ENCODE measurements at places on chromosomes 13 and 19.

DNA sequence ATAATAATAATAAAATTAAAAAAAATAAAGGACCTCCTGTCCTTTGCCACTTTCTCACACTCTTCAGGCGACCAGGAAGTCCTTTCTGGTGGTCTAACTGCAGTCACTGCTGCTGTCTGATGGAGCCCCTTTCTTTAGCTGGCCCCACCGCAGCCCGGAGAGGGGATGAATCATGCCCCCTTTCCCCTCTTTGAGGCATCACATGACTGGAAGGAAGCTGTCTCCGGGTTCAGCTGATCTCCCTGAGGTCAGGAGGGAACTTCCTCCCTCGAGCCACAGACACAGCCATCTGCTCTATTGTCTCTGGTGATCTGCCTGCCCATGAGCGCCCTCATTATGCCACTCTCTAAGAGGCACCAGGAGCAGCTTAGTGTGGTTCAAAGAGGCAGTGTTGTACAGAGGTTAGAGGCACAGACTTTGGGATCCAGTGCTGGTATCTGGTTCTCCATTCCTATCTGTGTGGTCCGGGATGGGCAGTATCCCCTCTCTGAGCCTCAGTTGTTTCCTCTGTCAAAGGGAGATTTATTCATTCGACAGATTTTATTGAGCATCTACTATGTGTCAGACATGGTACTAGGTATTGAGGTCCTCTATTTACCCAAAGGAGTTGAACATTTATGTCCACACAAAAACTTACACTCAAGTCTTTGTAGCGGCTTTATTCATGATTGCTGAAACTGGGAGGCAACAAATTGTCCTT lies 30.0 kb downstream of the VAV1 start:
- ATAC-seq = peak; percentile 55

GRCh38 chr19:14006085-14006765 lies at the start of gene RFX1:
TSS of gene RFX1 (minus strand) at chr19:14006320. CDS start at chr19:13993843, 12,477 bp downstream.
- ATAC-seq = peak; percentile 92

DNA sequence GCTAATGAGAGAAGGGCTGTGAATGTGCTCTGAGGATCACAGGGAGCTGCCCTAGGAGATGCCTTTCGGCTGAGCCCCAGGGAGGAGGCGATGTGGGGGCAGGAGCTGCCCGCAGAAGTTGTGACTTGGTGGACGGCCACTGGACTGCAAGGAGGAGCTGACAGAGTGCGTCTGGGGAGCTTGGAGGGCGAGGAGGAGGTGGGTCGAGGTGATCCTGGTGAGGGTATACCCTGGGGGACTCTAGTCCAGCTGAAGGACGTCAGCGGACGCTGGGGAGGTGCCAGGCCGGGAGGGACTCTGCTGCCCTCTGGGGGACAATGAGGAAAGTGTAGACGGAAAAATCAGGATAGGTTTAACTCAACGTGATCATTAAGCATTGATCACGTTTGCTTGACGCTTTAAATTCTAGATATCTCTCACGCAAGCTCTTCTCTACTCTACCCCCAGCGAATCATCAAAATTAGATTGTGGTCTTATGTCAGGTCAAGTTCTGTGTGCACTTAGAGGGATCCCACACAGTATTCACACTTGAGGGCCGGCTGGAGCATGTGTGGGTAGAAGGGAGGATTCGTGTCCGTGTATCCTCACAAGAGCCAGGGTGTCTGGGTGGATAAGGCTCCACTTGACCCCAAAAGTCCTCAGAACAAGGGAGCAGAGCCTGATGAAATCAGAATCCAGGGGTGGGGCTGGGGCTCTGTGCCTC lies 3.3 kb upstream of the CEACAM7 start:
- ATAC-seq = no peak

GRCh38 chr19:23402388-23402787 lies 7.1 kb upstream of the ZNF91 start:
- ATAC-seq = no peak

DNA sequence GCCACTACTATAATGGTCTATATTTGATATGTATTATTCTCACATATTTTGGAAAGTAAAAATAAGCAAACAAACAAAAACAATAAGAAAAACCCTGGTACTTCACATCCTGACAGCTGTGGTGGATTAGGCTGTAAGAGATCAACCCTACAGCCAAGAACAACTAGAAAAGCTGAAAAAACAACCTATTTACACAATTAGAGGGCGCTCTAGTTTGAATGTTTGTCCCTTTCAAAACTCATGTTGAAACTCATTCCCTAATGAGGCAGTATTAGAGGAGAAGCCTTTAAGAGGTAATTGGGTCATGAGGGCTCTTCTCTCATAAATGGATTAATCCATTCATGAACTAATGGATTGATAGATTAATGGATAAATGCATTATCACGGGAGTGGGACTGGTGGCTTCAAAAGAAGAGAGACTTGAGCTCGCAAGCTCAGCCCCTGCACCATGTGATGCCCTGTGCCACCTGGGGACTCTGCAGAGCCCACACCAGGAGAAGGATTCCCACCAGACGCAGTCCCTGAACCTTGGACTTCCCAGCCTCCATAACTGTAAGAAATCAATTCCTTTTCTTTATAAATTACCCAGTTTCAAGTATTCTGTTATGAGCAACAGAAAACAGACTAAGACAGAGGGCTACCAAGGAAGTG lies 733.9 kb upstream of the ARGLU1 start:
- no peak for ATAC-seq

DNA sequence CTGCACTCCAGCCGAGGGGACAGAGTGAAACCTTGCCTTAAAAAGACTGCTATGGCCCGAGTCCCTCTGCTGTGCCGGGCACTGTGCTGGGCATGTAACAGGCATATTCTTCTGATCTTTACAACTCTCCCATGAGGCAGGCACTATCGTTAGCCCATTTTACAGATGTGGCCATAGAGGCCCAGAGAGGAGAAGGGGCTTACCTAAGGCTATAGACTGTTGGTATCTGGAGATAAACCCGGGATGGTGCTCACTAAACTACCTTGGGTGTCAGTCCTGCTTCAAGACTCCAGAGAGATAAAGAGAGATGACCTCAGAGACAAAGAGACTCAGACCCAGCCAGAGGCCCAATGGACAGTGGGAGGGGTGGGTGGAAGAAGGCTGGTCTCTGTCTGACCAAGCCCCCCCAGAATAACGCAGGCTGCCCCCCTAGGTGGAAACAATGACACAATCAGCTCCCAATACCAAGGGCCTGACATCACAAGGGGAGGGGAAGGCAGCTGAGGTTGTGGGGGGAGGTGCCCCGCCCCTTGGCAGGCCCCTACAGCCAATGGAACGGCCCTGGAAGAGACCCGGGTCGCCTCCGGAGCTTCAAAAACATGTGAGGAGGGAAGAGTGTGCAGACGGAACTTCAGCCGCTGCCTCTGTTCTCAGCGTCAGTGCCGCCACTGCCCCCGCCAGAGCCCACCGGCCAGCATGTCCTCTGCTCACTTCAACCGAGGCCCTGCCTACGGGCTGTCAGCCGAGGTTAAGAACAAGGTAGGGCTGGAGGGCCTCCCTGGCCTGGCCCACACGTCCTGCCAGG lies at the start of gene CNN1:
Gene CNN1 (plus strand): TSS at position 620 of the 805 bp plus-strand sequence. CDS start 77 bp downstream, at position 697.
- ATAC-seq = peak; percentile 80

- no peak for ATAC-seq
Measured at GRCh38 chr19:41926763-41927496, 1.3 kb downstream of the ERFL start.

DNA sequence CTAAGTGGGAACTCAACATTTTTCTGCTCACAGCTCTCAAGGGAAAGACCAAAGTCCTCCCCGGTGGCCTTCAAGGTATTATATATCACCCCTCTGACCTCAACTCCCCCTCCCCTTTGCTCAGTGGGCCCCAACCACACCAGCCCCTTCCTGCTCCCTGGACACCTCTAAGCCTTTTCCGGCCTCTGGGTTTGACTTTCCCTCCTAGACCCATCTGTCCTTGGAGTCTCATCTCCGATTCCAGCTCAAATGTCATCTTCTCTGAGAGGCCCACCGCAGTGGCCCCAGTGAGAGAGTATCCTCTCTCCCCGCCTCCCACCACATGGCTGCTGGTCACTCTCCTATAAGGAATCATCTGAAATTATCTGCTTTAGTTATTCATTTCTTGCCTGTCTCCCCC lies 941 bp upstream of the UHRF1 start:
- ATAC-seq = no peak

GRCh38 chr13:72648513-72649065 lies 78.8 kb downstream of the MZT1 start:
- no peak for ATAC-seq

GRCh38 chr13:40116008-40116407 lies 460.5 kb downstream of the COG6 start:
- peak; percentile 52 for ATAC-seq

- ATAC-seq = peak; percentile 23
Measured at GRCh38 chr19:46296722-46297461, at the start of gene HIF3A. TSS of gene HIF3A (plus strand) at chr19:46297042. CDS start at chr19:46297077, 35 bp downstream.

GRCh38 chr13:68895696-68896095 lies 1211.9 kb upstream of the ATXN8OS start:
- ATAC-seq = no peak

DNA sequence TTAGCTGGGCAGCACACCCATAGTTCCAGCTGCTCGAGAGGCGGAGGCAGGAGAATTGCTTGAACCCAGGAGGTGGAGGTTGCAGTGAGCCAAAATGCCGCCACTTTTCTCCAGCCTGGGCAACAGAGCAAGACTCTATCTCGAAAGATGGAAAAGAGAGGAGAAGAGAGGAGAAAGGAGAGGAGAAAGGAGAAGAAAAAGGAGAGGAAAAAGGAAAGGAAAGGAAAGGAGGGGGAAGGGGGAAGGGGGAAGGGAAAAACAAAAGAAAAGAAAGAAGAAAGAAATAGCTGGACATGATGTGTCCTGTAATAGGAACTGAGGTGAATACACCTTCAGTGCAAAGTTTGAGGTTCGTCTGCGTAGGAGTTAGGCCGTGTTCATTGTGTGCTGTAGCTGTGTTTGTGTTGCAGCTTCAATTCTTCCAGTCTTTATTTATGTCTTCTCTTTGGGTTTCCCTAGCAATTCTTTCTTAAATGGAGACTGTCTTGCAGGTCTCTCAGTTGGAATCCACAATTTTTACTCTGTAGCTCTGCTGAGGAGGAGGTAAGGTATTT lies 13.4 kb downstream of the ZNF607 start:
- no peak for ATAC-seq

GRCh38 chr13:60758637-60759036 lies 361.6 kb downstream of the TDRD3 start:
- ATAC-seq = no peak

GRCh38 chr13:63690672-63691071 lies 2275.0 kb upstream of the PCDH20 start:
- ATAC-seq = no peak

GRCh38 chr19:23440207-23440606 lies 44.9 kb upstream of the ZNF91 start:
- no peak for ATAC-seq

DNA sequence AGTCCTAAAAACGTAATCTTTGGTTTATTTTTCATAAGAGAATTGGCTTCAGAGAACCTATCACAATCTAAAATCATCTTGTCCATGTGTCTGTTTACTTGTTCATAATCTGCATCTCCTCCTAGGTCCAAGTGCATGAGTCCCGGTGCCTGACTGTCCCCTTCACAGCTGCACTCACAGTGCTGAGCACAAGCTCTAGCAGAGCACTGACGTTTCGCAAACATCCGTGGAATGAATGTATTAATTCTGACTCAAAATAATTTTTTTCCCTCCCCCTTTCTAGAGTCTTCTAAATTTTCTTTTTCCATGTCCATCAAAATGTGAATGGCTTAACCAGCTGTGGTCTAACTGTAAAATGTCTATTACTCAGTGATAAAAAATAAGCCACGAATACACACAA lies 245.5 kb upstream of the TSHZ3 start:
- no peak for ATAC-seq
